Caco-2 (cell line): ENCODE measurements at places on chromosomes 12 and 14.
A peak's percentile ranks its signal among the peaks of the same experiment; 100 is the strongest.

DNA sequence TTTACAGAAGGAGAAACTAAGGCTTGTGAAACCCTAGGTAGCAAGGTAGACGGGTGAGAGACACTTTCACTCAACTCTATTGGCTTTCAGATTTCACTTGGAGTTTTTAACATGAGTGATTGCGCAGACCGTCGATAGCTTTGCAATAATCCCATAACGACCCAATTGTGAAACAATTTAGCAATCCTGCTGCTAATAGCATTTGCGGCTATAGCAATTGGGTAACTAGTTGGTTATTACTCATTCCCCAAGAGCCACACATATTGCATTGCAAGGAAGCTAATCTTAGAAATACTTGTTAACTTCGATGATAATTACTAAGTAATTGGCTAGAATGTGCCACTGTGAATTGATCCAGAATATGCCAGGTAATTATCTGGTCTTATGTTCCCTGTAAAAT, 159.9 kb upstream of the NOS1 start:
- no peak for DNase-seq

GRCh38 chr14:53953828-53954550, 2.6 kb downstream of the BMP4 start:
- DNase-seq: peak; percentile 39

DNA sequence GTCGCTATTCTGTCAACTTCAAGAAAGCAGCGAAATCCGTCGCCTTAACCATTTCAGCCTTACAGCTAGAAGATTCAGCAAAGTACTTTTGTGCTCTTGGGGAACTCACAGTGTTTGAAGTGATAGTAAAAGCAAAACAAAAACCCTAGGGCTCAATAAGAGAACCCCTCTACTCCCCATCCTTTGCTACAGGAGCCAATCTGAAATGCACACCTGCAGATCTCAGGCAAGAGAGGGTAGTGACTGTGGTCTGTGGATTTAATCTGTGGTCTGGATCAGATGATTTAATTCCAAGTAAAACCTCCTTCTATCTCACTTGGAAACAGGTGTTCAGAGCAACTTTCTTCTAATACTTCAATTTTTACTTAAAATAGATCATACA, 422.9 kb upstream of the OR4E1 start:
- DNase-seq: no peak

- peak; percentile 25 for DNase-seq
Observed at GRCh38 chr14:77123381-77124325, 17.9 kb downstream of the ZDHHC22 start.

DNA sequence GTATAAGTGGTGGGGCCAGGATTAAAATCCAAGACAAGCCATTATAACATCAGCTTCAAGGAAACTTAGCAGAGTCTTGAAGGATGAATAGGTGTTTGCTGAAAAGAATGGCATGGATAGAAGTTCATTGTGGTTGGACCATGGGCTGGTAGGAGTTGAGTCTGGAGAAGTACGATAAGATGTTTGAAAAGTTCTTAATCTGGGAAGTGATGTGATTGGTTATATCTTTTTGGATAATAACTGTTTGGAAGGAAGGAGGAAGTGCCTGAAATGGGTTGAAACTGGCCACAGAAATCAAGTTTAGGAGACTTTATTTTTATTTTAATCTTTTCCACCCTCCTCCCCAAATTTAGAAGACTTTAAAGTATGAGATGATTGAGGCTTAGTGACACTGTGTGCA, 4.9 kb downstream of the DENR start:
- no peak for DNase-seq

GRCh38 chr14:46018846-46019420, 632.6 kb downstream of the RPL10L start:
- DNase-seq: no peak

- DNase-seq: no peak
Observed at GRCh38 chr12:53105256-53105655, 2.0 kb downstream of the SOAT2 start.

DNA sequence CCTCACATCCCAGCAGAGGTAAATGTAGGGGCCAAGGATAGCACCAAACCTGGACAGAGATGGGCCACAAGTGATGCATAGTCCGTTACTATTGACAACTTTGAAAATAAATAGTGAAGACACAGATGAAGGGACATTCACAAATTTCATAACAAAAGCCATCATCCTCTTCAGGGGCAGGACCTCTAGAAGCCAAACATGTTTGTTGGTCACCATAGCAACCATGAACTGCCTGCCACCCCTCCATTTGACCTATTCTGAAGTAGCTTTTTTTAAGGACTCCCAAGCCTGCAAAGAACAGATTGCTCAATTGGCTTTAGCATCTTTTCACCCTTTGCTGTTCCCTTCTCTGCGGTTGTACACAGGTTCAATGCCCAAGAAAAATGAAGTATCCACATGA, 35.7 kb upstream of the MDM1 start:
- no peak for DNase-seq

DNA sequence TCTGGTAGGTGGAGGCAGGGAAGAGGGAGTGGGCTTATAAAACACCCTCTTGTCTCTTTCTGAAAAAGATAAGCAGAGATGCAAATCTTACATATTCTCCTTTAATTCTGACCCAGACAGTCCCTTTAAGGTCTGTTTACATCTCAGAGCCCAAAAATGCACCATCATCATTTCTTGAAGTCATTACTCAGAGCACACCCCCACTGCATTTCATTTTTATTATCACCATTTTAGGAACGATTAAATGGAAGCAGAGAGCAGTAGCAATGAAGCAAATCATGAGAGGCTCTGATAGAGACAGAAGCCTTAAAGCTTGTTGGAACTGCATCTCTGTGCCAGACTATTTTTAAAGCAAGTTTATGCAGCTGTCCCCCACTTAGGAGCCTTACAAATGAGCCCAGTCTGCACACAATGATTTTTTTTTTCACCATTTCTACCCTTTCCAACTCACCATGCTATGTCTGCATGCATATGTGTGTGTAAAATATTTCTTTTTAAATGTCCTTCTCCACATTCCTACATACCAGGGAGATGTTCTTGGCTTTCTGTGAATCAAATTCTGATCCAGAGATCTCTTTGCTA, 311.0 kb downstream of the GRIN2B start:
- no peak for DNase-seq

GRCh38 chr12:48985475-48985897, 7.4 kb downstream of the WNT1 start:
- DNase-seq: no peak

DNA sequence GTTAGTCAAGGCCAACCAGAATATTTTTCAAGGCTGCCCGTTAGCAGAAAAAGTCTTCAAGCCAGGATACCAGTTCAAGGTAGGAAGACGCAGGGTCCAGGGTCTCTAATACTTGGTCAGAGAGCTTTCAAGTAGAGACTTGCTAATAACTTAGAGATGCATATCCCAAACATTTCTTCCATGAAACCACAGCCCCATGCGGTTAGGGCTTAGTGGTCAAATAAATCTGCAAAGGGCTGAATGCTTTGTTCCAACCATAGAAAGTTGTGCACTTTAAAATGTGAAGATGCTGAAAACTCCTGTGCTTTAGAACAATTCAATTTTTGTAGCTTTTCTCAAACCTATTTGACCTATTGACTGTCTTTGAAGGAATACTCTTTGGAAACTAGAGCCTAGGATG, 208.9 kb downstream of the PIK3C2G start:
- DNase-seq: no peak

DNA sequence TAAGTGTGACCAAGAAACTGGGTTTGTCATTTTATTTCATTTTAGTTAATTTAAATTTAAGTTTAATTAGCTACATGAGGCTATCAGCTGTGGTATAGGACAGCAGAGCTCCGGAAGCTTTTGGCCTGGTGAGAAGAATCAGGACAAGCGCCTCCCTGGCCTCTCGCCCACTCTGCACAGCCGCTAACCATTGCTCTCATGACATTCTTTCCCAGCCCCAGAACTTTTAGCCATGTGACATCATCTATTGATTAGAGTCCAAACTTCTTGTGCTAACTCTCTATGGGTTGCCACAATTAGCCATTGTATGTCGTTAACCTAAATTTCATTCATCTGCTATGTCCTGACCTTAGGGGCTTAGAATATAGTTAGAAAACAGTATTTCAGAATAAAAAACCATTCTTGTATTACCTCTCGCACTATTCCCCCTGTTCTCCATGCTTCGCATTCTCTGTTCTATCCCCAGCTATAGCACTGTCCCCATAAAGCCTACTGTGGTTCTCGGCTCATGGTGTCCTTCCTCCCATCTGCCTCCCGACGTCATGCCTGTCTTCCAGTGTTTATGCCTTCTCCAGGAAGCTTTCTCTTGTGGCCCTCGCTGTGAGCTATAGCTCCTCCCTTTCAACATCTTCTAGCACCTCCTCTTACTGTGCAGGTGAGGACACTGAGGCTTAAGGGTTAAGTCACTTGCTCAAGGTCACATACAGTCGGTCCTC, 23.5 kb downstream of the SSH1 start:
- DNase-seq: no peak

GRCh38 chr14:20559461-20559904, 1.4 kb downstream of the RNASE9 start:
- no peak for DNase-seq

DNA sequence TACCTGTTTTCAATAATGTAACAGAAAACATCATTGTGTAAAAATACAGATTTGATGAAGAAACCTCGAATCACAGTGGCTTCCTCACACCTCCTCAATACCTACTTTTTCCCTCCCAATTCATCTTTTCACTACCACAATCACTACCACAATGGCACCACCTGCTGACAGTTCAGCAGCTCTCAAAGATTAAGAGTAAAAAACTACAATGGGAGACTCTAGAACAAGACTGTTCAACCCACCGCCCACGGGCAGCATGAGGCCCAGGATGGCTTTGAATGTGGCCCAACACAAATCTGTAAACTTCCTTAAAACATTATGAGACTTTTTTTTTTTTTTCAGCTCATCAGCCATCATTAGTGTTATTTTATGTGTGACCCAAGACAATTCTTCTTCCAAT, 15.2 kb downstream of the MED6 start:
- peak; percentile 36 for DNase-seq

- peak; percentile 71 for DNase-seq
Observed at GRCh38 chr12:121626853-121627640, 717 bp downstream of the ORAI1 start.

- DNase-seq: no peak
Observed at GRCh38 chr12:44716711-44717110, 159.4 kb downstream of the NELL2 start.

GRCh38 chr12:27163048-27163715, 80.8 kb upstream of the C12orf71 start:
- DNase-seq: no peak

DNA sequence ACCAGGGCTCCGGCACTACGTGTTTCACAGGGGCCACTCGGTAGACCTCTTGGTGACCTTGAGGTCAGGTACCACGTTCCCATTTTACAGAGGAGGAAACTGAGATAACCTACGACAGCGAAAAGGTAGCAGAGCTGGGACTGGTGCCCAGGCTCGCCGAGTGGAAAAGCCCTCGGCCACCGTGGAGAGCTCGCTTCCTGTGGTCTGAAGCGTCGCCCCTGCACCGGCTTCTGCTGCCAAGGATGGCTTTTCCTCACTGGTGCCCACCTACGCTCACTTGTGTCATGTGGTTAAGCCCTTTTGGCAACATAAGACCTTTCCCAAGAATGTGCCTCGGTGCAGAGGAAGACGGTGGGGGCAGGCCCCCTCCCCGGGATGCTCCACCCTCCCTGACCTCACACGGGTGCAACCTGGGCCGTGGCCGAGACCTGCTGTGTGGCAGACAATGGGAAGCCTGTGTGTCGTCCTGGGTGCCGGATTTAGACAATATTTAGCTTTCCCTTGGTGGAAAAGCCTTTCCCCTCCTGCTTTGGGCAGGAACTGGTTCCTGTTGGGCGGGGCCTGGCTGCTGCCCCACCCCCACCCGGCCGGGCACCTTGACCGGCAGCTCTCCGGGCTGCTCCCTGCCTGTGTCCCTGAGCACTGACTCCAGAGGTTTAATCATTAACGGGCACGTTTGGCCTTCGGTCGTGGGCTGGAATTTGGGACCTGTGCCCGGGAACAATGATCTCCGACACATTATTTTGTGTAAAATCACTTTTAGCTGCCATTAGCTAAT, 32.4 kb upstream of the PPP1R13B start:
- DNase-seq: peak; percentile 90

DNA sequence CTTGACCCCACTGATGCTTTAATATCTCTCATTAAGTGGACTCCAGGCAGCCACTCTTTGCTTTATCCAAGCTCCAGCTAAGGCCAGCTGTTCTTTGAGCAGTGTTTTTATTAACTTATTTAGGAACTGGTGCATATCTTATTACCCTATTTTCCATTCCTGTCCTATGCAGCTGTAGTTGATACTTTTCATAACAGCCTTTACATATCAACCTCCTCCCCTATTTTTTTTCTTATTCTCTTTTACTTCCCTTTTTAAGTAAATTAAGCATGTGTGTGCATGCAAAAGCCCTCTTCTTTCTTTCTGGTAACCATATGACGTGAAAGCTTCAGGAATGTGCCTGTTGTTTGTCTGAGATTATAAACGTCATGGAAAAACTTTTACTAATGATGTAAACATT, 121.2 kb downstream of the PTPRQ start:
- no peak for DNase-seq

DNA sequence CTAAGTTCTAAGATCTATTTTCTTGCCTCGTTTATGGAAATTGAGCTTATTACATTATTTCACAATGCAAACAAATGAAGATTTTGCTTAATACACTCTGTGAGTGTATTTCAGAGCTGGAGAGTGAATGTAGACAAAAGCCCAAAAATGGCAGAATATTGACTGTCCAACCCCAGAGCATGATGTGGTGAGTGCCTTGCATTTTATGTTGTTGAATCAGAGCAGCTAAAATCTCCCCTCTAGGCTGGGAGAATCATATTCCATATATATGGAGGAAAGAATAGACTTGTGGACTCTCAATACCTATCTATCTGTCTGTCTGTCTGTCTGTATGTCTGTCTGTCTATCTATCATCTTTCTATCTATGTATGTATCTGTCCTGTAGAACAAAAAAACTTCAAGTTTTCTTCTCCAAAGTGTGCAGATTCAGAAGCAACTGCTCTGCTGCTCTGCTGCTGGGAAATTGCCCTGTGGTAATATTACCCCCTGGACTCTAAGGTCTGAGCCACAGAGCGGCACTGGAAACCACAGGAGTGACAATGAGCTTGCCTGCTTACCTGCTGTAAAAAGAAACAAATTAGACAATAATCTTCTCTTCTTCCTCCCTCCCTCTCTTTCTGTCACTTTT, 209.4 kb upstream of the PRICKLE1 start:
- no peak for DNase-seq

DNA sequence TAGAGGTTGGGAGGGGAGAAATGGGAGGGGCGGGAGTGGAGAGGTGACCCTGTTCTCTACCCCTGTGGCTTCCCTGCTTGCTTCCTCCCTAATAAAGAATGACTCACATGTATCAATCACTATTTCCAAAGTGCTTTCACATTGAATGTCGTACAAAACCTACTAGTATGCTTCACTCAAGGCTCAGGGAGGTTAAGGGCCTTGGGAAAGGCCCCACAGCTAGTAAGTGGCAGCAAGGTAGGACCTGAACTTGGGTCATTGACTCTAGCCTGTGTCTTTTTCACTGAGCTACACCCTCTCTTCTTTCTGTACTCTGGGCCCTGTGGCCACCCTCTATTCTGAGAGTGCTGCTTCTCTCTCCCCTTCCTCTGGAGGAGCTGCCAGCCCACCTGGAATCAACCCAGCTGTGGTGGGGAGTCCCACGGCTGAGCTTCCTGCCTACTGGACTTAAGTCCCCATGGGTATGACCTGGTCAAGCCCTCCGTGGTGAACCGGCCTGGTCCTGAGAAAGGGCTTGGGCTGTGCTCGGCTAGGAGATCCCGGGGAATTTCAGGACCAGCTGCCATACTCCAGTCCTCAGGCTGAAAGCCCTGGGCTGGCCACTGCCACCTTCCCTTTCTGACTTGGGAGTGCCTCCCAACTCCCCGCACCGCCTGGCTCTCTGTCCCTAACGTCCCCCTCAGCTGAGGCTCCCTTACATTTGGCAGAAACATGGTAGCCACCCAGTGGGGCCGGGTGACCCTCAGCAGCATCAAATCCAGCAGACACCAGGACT, 13.0 kb downstream of the SLC48A1 start:
- no peak for DNase-seq
